ENCODE measurements at places on chromosomes 16 and 17. TPM values are rescaled to one million over a fixed set of nuclear protein-coding genes. Genes with fewer than 3 reads are reported as not detected.

Gene MRM3
- total RNA-seq: 29.6 TPM

Gene HBQ1
- total RNA-seq: not detected

Gene PSME3
- 71.5 TPM for total RNA-seq

Gene KDM6B
- total RNA-seq: 231 TPM

Gene TSNAXIP1
- 0.62 TPM for total RNA-seq

Gene COTL1
- 287 TPM for total RNA-seq

Gene PRAC1
- total RNA-seq: not detected

Gene GINS2
- total RNA-seq: 0.86 TPM

Gene KRTAP1-5
- total RNA-seq: not detected

Gene LONP2
- total RNA-seq: 67.1 TPM

Gene MMP25
- 1.4 TPM for total RNA-seq

Gene CLEC10A
- 7.1 TPM for total RNA-seq

Gene ABI3
- 6.5 TPM for total RNA-seq

Gene CYGB
- total RNA-seq: not detected

Gene DPEP3
- total RNA-seq: 0.68 TPM

Gene MSLN
- total RNA-seq: not detected

Data from T-helper 17 cell (primary cell).